ENCODE measurements at places on chromosomes 11 and 22. TPM values are rescaled to one million over a fixed set of nuclear protein-coding genes. Genes with fewer than 3 reads are reported as not detected.

The DERL3 gene
- 0.43 TPM for total RNA-seq

The MS4A12 gene
- total RNA-seq, result not detected

The LRRN4CL gene
- total RNA-seq, result 20.1 TPM

The MS4A14 gene
- not detected for total RNA-seq

The MS4A6A gene
- total RNA-seq, result not detected

The ART5 gene
- 0.26 TPM for total RNA-seq

The NCR3LG1 gene
- 14.4 TPM for total RNA-seq

The SLC22A25 gene
- not detected for total RNA-seq
